ENCODE measurements at places on chromosomes 16 and 17. TPM values are rescaled to one million over a fixed set of nuclear protein-coding genes. Genes with fewer than 3 reads are reported as not detected.
A peak's percentile ranks its signal among the peaks of the same experiment; 100 is the strongest.

- DNase-seq = no peak
Measured at GRCh38 chr17:58492238-58493121, 4.3 kb upstream of the HSF5 start.

DNA sequence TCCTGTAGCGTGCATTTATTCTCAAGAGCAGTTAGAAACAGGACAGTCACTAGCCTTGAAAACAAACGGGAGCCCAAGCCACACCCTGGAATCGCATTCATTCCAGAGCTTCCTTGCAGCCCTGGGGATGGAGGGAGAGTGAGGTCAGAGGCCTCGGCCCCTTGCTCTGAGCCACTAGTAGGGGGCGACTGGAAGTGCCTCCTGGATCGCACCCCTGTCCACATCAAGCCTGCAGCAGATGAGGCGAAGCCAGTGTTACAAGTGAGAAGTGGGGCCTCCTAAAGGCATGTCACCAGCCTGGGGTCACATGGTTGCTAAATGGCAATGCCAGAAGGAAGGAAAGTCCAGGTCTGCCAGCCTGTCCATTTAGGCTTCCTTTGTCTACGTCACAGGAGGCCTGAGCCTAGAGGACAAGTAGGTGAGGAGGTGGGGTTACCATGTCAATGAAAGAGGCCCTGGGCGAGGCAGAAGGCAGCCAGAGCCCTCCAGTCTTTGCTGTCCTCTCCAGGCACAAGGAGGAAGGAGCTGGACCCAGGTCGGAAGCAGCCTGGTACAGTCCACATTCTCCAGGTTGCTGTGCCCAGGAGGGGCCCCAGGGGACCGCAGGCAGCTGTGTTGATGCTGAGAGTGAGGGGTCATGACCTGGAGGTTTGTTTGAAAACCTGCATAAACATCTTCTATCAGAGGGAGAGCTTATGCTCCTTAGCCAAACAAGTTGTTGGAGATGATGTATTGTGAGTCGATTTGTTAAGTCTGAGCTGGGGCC lies 3.0 kb upstream of the RCVRN start:
- no peak for DNase-seq

DNA sequence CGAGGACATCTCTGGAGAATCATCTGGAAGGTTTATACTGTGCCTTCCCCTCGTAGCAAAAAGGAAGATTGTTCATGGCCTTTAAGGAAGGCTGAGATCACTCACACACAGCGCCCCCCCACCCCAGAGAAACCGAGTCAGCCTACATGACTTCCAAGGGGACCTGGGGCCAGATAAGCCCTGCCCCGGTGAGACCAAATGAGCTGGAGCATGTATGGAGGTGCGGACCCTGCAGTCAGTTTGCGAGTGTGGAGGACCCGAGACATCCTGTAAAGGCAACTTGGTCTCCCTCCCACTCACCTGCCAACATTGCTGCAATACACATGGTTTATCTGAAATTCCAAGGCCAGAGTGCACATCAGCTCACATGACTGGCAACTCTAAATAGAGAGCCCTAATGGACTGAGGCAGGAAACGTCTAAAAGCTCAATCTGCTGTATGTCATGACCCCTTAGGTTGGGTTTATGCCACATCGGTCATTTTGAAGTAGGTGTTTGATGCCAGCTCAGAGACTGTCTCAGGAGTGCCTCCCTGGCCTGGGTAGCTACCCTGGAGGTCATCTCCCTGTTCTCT lies 233.6 kb downstream of the CPPED1 start:
- DNase-seq = no peak

- DNase-seq = no peak
Measured at GRCh38 chr17:9406046-9406606, 169.5 kb downstream of the STX8 start.

DNA sequence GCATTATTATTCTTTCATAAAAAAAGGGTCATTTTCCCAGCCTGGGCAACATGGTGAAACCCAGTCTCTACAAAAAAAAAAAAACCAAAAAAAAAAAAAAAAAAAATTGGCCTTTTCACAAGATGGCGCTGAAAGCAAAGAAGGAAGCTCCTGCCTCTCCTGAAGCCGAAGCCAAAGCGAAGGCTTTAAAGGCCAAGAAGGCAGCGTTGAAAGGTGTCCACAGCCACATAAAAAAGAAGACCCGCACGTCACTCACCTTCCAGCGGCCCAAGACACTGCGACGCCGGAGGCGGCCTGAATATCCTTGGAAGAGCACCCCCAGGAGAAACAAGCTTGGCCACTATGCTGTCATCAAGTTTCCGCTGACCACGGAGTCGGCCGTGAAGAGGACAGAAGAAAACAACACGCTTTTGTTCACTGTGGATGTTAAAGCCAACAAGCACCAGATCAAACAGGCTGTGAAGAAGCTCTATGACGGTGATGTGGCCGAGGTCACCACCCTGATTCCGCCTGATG lies 4.9 kb upstream of the PGAP6 start:
- DNase-seq = peak; percentile 57

DNA sequence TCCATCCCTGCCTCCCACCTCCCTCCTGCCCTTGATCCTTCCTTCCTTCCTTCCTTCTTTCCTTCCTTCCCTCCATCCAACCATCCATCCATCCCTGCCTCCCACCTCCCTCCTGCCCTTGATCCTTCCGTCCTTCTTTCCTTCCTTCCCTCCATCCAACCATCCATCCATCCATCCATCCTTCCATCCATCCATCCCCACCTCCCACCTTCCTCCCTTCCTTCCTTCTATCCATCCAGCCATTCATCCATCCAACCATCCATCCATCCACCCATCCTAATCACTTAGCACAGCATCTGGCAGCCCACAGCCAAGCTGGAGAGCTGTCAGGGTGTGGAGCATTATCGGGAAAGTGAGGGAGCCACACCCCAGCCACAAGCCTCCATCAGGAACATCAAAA lies 54.5 kb downstream of the TK2 start:
- no peak for DNase-seq

DNA sequence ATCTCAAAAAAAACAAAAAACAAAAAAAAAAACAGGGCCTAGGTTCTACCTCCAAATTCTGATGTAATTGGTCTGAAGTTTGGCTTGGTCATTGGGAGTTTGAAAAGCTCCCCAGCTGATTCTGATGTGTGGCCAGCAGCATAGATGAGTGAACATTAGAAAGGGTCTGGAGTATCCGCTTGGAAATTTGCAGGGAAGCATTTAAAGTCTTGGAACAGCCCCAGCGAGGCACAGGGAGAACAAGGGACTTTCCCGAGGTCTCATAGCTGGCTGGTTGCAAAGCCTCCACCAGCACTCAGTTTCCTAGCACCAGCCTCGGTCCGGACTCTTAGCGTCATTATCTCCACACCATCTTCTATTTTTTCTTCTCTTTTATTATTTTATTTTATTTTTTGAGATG lies 70.8 kb downstream of the RAB11FIP4 start:
- DNase-seq = no peak

- no peak for DNase-seq
Measured at GRCh38 chr17:80916246-80916645, 75.4 kb upstream of the CHMP6 start.

DNA sequence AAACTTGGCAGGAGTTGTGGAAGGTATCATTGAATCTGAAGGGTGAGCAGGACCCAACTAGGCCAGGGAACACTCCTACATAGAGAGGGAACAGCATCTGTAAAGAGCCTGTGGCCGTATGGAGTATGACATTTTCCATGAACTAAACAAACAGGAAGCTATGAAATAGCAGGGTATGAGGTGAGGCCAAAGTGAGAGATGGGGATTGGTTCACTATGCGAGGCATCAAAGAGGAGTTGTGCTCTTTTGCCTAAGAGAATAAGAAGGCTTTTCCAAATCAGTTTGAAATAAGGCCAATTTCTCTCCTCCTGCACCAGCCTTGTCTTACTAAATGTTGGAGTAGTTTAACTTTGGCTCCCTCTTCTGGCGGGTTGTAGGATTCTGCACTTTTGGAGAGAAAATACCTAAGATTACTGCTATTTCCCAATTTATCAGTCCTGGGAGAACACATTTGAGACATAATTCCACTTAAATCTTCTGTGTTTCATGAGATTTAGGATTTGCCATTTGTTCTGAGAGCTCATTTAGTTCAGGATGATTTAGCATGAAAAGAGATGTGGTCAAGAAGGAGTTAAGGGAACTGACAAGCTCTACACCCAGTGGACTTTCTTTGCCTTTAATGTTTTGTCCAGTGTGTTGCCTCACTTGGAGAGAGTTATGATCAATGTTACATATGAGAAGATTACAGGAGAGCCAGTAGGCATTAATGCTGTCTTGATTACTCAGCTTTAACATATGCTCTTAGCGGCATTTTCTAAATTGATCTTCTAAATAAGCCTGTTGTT lies 55.4 kb downstream of the TNRC6C start:
- DNase-seq = no peak

SPATA32 gene
- total RNA-seq = not detected

DNA sequence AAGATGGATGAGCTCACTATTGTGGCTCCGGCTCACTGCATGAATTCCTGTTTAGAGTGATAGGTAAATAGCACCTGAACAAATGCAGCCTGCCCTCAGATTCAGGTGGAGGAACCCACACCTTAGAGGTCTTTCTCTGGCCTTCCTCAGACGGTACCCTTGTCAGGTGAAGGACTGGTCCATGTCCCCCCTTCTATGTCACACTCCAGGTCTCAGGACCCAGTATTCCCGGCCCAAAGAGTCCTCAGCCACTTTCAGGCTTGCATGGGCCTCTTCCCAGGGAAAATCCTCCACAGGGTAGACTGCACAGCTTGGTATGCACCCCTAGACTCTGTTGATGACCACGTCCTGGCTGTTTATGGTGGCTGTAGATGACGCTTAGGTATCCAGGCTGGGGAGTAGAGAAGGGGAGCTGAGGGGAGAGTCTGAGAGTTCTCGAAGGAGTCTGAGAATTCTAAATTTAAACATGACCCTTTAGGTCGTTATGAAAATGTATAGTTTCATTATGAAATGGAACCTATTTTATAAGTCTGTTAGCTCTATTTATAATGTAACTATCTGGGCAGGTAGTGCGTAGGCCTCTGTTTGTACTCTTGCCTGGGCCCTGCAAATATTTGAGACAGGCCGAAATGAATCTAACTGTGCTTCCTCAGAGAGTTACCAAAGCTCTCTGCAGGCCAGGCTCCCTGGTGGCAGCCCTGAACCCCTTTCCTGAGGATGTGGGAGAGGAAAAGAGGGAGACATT lies 32.5 kb upstream of the CCR7 start:
- no peak for DNase-seq

- no peak for DNase-seq
Measured at GRCh38 chr17:52660692-52661091, 502.2 kb upstream of the CA10 start.

RGS11 gene
- total RNA-seq = 77.9 TPM

DNA sequence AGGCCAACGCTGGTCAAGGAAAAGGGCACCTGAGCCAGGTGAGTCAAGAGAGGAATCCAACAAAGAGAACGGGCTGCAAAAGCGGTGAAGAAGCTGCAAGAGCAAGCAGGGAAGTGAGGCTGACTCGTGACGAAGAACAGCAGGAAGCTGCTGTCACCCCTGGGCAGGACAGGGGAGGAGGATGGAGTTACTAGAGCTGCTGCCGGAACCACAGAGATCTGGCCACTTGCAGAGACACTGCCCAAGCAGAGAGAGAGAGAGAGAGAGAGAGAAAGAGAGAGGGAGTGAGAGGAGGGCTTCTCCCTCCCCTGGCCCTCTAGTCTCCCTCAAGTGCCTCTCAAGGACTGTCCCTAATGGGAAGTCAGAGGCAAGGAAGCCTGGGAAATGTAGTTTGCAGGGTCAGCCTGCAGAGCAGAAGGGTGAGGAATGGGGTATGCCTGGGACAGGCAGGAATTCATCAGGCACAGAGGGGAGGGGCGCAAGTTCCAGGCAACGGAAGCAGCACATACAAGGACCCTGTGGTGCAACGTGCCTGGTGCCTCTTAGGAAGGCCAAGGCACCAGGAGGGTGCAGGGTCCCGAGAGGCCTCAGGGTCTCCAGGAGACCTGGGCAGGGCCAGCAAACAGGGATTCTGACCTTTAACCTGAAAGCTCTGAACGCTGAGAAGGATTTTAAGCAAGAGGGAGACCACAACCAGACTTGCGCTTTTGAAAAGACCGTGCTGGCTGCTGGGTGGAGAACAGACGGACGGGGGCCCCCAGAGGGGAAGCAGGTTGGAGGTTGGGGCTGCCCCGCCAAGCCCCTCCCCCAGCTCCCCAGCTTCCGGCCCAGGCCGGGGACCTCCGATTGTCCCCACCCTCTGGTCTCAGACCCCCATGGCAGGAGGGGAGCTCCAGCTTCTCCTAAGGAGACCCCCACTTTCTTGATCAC lies 45.8 kb upstream of the CIBAR2 start:
- DNase-seq = no peak

DNA sequence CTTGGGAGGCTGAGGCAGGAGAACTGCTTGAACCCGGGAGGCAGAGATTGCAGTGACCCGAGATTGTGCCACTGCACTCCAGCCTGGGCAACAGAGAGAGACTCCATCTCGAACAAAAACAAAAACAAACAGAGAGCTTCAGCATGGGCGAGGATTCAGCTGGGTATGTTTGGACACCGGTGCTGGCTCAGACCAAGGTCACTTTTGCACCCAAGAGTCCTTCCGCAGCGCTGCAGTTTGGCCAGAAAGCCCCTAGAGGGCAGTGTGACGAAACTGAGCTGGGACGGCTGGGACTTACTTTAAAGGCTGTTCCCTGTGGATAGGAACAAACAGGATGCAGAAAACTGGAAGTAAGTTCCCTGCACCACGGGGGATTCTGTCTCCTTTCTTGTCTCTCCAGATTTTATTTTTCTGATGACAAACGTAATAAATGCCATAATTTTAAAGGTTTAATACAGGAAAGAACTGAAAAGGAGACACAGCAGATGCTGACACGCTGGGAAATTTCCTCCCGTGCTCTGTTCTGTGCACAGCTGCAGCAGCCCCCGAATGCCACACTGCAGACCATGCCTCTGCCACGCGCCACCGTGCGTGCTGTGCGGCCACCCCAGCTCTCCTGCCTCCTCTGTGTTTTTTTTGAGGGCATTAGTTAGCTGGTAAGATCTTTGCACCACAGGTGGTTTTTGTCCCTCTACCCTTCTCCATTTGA lies 25.2 kb upstream of the USP36 start:
- peak; percentile 91 for DNase-seq

- peak; percentile 12 for DNase-seq
Measured at GRCh38 chr17:79619196-79619595, 8.3 kb upstream of the RBFOX3 start.

GRCh38 chr17:70034158-70034557 lies 40.9 kb upstream of the KCNJ16 start:
- no peak for DNase-seq

CDRT4 gene
- 25.6 TPM for total RNA-seq

BIRC5 gene
- 0.58 TPM for total RNA-seq

GRCh38 chr16:4517812-4518680 lies 20.5 kb downstream of the CDIP1 start:
- DNase-seq = peak; percentile 73

GRCh38 chr16:4046221-4046620 lies 70.0 kb downstream of the ADCY9 start:
- DNase-seq = no peak

Data from dorsolateral prefrontal cortex (tissue), 122 donors.